Sigmoid colon (tissue), 7 donors: ENCODE measurements at places on chromosomes 3 and 15. TPM values are rescaled to one million over a fixed set of nuclear protein-coding genes. Genes with fewer than 3 reads are reported as not detected.

DNA sequence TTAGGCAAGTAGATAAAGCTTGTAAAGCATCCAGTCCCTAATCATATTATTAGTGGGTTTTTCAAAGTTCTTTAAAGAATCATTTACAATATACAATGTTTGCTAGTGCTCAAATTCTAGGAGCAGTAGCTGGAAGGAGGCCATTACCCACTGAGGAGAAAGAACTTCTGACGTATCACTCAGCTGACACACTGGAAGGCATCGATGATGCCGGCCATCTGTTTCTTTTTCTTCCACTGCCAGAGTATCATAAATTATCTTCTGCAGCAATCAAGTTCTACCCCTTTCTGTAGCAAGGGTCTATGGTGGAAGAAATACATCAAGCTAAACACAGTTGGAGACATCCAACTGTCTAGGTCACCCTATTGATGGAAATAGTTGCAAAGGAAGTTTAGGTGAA is 243.2 kb upstream of the LRRN1 start:
- no peak for DNase-seq

- no peak for DNase-seq
These were observed 6.9 kb upstream of the AP2M1 start for GRCh38 chr3:184167786-184168185.

DNA sequence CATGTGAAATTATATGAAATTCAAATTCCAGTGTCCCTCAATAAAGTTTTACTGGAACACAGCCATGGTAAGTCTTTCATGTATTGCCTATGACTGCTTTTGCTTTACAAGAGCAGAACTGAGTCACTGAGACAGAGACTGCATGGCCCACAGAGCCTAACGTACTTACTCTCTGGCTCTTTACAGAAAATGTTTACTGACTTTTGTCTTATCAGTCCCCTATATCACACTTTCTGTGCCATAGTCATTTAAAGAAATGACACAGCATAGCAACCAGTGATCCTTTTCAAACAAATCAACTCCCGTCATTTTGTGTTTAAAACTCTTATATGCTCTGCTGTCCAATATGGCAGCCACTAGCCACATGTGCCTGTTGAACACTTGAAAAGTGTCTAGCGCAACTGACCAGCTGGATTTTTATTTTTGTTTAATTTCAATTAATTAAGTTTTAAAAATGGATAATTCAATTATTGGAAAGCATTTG is 129.7 kb upstream of the CDIN1 start:
- no peak for DNase-seq

The CSNK1G1 gene
- polyA plus RNA-seq = 3.0 TPM

DNA sequence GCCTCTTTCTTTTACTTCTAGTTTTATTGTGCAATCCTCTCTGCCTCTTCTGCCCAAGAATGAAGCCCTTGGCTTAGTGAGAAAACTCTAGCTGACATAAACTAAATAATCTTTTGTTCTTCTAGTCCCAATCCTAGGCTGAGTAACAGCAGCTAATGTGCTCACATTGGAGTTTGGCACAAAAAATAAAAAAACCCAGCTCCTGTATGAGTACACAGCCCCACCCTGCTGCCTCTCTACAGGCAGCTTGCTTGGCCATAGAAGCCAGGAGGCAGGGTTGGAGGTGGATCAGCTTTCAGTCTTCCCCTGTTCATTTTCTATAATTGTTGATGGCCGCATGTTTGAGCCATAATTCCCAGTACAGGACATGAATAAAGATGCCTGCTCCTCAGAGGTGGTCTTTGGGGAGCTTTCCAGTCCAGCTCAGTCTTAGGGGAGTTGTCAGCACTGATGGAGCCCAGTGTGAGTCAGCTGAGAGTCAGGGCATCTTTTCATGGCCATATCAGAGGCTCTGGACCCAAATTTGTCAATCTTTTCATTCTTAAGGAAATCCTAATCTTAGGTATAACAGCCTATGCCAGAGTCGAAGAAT is 46.7 kb downstream of the RTP1 start:
- no peak for DNase-seq

- DNase-seq = no peak
These were observed 11.8 kb upstream of the SEC13 start for GRCh38 chr3:10332481-10333348.

DNA sequence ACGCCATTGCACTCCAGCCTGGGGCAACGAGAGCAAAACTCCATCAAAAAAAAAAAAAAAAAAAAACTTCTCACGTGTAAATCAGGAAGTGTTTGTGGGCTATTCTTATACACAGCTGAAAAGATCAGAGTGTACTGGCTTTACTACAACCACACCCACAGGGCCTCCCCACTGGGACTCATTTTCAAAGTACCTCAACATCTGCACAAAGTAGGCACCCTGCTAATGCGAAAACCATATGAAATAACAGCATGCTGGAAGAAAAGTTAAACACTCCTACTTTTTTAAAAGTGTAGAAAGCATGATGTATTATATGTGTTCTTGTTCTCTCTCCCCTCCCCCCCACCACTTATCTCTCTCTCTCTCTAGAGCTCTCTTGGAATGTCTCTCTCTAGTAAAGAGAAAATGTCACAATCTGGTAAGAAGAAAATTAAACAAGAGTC is 11.1 kb downstream of the UACA start:
- no peak for DNase-seq

DNA sequence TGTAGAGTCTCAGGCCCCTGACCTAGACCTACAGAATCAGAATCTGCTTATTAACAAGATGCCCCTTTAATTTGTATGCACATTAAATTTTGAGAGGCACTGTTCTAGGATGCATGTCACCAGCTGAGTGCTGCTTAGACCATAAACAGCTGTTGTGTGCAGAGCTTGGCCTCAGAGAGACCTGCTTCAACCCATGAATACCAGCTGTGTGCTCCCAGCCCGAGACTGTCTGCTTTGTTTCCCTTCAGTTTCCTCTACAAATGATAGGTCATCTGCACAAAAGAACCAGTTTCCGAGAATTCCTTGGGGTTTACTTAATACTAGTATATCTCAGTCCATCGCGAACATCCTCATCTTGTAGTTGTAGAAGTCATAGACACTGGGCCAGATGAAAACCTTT is 158.5 kb upstream of the PFN2 start:
- no peak for DNase-seq

- DNase-seq = no peak
These were observed 183.4 kb upstream of the THRB start for GRCh38 chr3:24678021-24678420.

The LMLN gene
- polyA plus RNA-seq = 2.3 TPM

The CHMP2B gene
- 44.3 TPM for polyA plus RNA-seq

The CFAP44 gene
- 5.4 TPM for polyA plus RNA-seq

- no peak for DNase-seq
These were observed 462.1 kb downstream of the MFSD1 start for GRCh38 chr3:159263750-159264553.

DNA sequence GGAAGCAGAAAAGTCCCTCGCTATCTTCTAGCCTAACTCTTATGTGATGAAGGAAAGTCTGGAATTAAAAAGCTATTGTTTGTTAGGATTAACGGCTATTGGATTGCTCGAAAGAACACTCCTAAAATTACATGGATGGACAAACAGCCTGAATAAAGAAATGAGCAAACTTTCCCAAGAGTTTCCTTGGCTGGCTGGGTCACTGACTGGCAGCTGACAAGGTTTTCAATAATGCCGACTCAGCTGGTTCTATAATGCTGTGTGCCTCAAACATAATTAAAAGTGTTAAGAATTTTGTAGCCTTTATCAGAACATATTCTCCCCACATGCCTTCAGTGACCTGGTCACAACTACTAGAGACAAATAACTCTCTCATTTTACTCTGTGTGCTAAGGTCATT is 142.9 kb upstream of the ADAMTS9 start:
- DNase-seq = no peak

DNA sequence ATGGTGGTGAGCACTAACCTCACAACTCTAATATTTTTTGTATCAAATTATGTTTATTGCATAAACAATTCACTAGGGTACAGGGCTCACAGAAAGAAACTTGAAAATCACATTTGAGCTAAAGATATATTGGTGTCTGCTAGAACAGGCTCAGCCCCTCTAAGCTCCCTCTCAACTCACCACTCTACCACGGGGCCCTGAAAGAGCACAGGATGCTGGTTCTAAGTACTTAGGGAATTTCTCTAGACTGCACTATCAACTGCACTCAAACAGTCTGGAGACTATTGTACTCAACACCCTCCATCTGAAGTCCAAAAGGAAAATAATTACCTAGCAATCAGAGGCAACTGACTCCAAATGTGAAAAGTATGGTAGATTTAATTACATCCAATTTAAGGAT is 98.7 kb upstream of the STRIT1 start:
- DNase-seq = no peak

GRCh38 chr3:71754610-71755253 is 1.1 kb downstream of the GPR27 start:
- no peak for DNase-seq

DNA sequence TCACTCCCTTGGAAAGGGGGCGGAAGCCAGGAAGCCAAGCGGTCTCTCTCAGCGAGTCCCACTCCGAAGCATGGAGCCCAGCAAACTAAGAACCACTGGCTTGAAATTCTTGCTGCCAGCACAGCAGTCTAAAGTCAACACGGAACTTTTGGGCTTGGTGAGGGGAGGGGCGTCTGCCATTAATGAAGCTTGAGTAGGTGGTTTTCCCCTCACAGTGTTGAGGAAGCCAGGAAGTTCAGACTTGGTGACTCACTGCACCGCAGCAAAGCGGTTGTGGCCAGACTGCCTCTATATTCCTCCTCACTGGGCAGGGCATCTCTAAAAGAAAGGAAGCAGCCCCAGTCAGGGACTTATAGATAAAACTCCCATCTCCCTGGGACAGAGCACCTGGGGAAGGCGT is 665.4 kb upstream of the CBLB start:
- DNase-seq = no peak

- DNase-seq = no peak
These were observed 122.9 kb upstream of the PTPRG start for GRCh38 chr3:61438253-61439121.

DNA sequence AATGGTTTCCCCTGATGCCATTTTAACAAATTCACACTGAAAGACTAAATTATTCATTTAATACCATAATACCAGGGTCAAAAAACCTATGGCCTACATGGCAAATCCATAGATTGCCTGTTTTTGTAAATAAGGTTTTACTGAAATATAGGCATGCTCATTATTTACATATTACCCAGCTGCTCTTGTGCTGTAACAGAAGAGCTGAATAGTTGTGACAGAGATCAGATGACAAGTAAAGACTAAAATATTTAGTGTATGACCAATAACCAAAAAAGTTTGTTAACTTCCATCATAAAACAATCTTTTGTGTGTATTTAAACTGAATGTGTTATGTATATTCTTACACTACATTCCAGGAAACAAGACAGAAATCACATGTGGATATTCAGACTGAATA is 60.2 kb downstream of the DENND4A start:
- DNase-seq = no peak

- no peak for DNase-seq
These were observed 51.7 kb upstream of the AMOTL2 start for GRCh38 chr3:134425943-134426342.

- DNase-seq = peak; percentile 80
These were observed 37.6 kb upstream of the FBN1 start for GRCh38 chr15:48682942-48683651.

DNA sequence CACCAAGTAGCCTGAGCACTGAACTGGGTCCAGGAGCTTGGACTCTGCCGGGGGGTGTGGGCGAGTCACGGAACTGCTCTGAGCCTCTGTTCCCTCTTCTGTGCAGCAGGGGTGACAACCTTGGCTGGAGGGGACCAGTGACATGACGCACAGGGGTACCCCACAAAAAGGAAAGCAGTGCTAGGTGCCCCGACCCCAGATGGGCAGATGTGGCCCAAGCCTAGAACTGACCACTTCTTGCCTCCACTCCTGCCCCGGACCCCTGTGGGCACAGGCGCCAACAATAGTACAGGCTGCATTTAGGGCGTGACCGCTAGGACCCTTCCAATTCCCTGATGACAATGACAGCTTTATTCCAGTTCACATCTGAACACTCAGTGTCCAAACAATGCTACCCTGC is 255.9 kb upstream of the LYSMD4 start:
- peak; percentile 30 for DNase-seq

The ZXDC gene
- 14.4 TPM for polyA plus RNA-seq

DNA sequence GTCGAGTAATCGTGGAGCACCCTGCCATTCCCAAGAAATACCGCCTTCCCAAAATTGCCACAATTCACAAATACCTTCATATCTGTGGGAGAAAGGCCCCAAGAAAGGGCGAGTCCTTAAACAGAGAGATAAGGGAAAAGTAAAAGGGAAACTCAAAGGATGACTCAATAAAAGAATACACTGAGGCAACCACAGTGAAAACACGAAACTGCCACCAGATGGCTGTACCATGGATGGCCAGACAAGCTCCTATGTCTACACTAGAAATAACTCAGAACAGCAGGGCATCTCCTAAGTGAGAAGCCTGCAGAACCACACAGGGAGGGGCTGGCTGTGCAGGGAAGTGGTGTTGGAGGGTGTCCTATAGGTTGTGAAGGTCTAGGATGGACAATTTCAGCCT is 25.0 kb downstream of the SRGAP3 start:
- peak; percentile 26 for DNase-seq

DNA sequence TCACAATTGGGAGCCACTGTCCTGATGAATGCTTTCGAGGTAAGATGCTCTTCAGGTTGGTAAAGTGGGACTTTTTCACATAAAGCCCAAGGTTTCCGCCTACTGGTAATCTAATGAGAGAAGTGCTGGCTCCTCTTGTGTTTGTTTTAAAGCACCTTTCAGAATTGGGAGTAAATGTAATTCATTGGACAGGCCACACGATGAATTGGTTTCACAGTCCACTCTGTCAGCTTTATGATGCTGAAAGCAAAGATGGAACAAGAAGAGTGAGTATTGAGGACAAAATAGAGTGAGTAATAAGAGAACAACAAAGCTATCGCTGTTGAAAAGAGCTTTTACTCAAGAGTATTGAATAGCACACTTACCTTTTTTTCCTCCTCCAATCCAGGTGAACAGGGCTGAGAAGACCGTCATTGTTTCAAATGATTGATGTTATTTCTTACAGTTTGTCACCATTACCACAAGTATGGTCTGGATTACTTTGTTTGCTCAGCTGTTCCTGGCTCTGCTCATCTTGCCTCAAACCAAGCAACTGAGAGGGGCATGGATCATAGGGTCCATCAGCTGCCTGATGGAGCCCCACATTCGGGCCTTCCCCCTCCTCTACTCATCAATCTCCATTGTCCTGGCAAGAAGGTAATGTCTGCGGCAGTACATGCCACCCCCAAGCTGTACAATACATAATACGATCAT is 136.1 kb upstream of the CNTN4 start:
- no peak for DNase-seq

The SAMD7 gene
- polyA plus RNA-seq = not detected

DNA sequence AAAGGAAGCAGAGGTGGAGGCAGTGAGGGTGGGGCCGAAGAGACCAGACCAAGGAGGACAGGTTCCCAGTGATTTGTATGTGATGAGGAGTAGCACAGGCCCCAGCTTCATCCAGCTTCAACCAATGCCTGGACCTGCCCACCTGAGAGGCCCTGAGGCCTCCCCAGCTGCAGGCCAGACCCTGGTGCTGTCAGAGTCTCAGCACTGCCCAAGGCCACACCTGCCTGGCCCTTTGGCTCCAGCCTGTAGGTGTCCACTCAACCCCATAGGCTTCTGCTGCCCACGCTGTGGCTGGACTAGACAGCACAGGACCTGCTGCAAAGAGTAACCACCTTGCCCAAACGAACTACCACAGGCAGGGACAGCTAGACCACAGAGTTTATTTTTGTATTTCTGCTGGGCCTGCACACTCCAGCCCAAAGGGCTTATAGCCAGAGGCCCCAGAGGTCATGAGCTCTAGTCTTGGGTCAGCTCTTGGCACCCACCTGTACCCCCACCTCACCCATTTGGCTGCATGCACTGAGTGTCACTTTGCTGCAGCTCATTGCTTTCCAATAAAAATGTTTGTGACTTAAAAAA is 81.9 kb upstream of the CDV3 start:
- no peak for DNase-seq

The PLSCR2 gene
- polyA plus RNA-seq = not detected

GRCh38 chr3:111605018-111605417 is 9.9 kb upstream of the ZBED2 start:
- DNase-seq = no peak
